Esophagus squamous epithelium (tissue), 5 donors: ENCODE measurements at places on chromosomes 2 and 18. TPM values are rescaled to one million over a fixed set of nuclear protein-coding genes. Genes with fewer than 3 reads are reported as not detected.

GRCh38 chr18:63253014-63253413, 66.6 kb downstream of the BCL2 start:
- DNase-seq: no peak
- no peaks in the 10 kb centered on the region for H3K27me3 ChIP-seq
- H3K4me1 ChIP-seq: peaks cover 28% of the 10 kb centered on the region
- H3K4me3 ChIP-seq: no peak overlapping the region

- no peak overlapping the region for H3K27ac ChIP-seq
- H3K4me1 ChIP-seq: no peaks in the 10 kb centered on the region
- no peaks in the 10 kb centered on the region for H3K36me3 ChIP-seq
- H3K4me3 ChIP-seq: no peak overlapping the region
These were observed 42.7 kb upstream of the CDH19 start for GRCh38 chr18:66646609-66647008.

GRCh38 chr18:58967751-58968254, 103.1 kb downstream of the ZNF532 start:
- H3K4me3 ChIP-seq: no peak overlapping the region
- H3K36me3 ChIP-seq: no peaks in the 10 kb centered on the region
- H3K4me1 ChIP-seq: peaks cover 10% of the 10 kb centered on the region
- no peaks in the 10 kb centered on the region for H3K27me3 ChIP-seq

DNA sequence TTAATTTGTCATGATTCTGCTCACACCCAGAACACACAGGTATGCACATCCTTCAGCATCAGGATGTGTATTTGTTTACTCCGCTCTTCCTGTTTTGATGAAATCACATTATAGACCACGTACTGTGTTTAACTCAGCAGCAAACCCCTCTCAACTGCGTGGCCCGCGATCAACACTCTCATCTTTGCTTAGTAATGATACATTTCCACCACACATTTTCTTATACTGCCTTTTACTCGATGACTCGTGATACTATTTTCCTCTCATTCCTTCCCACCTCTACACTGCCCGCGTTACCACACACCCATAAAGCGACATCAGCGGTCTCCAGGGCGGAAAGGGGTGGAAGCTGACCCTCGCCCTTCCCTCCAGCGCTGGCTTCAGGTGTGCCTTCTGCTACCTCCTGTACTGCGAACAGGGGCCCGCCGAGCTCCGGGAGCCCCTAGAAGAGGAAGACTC, 1.3 kb downstream of the NETO1 start:
- H3K4me1 ChIP-seq: peaks cover 6% of the 10 kb centered on the region
- no peak overlapping the region for H3K4me3 ChIP-seq
- no peaks in the 10 kb centered on the region for H3K36me3 ChIP-seq
- no peak overlapping the region for H3K27ac ChIP-seq
- DNase-seq: no peak
- no peaks in the 10 kb centered on the region for H3K27me3 ChIP-seq

GRCh38 chr2:81672923-81673322, 1368.4 kb upstream of the LRRTM1 start:
- no peak for DNase-seq
- H3K4me3 ChIP-seq: no peak overlapping the region
- H3K27ac ChIP-seq: no peak overlapping the region
- no peaks in the 10 kb centered on the region for H3K27me3 ChIP-seq
- no peaks in the 10 kb centered on the region for H3K4me1 ChIP-seq
- H3K36me3 ChIP-seq: no peaks in the 10 kb centered on the region

DNA sequence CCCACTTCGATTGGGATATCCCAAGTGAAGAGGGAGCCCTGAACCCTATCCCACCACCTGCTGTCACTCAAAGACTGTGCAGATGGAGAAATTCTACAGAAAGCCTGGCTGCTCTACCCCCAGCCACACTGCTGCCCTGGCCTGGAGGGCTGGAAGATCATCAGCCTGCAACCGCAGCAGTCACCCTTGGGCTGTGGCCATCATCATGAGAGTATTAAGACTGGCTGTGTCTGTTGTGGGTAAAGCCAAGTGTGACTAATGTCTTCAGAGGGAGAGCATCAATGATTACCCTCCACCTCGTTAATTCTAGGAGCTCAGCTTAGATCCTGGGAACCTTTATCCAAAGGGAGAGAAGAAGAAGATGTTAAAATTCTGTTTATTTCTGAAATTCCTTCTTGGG, 221.5 kb downstream of the TFCP2L1 start:
- no peaks in the 10 kb centered on the region for H3K36me3 ChIP-seq
- H3K27ac ChIP-seq: no peak overlapping the region
- no peak for DNase-seq
- H3K4me3 ChIP-seq: no peak overlapping the region
- H3K4me1 ChIP-seq: peaks cover 4% of the 10 kb centered on the region

- DNase-seq: no peak
- no peaks in the 10 kb centered on the region for H3K4me1 ChIP-seq
- H3K36me3 ChIP-seq: no peaks in the 10 kb centered on the region
- H3K27me3 ChIP-seq: no peaks in the 10 kb centered on the region
- no peak overlapping the region for H3K4me3 ChIP-seq
- no peak overlapping the region for H3K27ac ChIP-seq
These were observed 96.0 kb downstream of the CDH2 start for GRCh38 chr18:28080876-28081300.

DNA sequence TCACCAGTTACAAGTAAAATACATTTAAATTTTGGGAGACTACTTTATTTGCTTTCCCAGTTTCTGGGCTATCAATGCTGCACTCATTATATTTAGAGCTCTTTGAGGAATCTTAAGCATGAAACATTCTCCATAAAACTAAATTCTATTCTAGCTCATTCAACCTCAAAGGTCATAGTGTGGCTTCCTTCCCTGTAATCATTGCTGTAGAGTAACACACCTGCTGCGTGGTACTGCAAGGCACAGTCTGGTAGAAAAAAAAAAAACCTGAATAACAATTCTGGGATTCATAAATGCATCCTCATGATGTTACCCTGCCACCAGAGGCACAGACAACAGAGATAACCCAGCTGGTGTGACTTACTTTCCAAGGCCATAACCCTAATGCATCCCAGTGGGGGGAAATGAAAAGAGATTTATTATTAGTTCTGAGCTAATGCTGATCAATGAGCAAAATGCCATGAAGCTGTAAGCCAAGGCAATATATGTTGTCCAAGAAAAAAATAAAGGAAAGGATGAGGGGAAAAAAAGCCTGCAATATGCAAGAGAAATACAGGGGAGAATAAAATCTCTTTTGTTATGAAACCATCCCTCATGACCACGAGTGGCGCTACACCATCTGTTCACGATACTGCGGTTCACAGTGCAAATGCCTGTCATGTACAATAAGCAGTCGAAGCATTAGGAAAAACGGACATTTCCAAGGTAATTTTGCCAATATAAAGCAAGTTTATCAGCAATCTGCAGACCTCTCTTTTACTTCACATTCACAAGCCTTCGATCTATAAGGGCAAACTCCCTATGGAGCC, 1481.6 kb upstream of the PIK3C3 start:
- H3K4me1 ChIP-seq: no peaks in the 10 kb centered on the region
- H3K27ac ChIP-seq: no peak overlapping the region
- H3K36me3 ChIP-seq: no peaks in the 10 kb centered on the region
- no peaks in the 10 kb centered on the region for H3K27me3 ChIP-seq
- H3K4me3 ChIP-seq: no peak overlapping the region
- DNase-seq: no peak

DNA sequence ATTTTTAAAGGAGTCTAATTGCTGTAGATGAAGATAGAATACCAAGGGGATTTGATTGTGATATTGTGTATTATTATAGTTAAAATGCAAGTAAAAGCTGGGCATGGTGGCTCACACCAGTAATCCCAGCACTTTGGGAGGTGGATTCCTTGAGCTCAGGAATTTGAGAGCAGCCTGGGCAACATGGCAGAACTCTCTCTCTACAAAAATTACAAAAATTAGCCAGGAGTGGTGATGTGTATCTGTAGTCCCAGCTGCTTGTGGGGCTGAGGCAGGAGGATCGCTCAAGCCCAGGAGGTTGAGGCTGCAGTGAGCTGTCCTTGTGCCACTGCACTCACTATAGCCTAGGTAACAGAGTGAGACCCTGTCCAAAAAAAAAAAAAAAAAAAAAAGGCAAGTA, 687.0 kb downstream of the NUP35 start:
- no peak for DNase-seq
- H3K36me3 ChIP-seq: no peaks in the 10 kb centered on the region
- H3K4me1 ChIP-seq: no peaks in the 10 kb centered on the region
- H3K4me3 ChIP-seq: no peak overlapping the region

DNA sequence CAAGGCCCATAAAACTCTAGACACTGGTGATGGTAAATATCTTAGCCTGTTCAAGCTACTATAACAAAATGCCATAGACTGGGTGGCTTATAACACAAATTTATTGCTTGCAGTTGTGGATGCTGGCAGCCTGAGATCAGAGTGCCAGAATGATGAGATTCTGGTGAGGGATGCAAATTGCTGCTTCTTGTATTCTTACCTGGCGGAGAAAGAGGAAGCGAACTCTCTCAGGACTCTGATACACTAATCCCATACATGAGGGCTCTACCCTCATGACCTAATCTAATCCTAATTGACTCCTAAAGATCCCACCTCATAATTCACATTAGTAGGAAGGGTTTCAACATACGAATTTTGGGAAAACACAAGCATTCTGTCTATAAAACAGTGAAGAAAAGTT, 4.6 kb upstream of the IER3IP1 start:
- peaks cover 5% of the 10 kb centered on the region for H3K4me1 ChIP-seq
- DNase-seq: no peak
- no peaks in the 10 kb centered on the region for H3K27me3 ChIP-seq
- H3K4me3 ChIP-seq: no peak overlapping the region
- H3K27ac ChIP-seq: no peak overlapping the region
- no peaks in the 10 kb centered on the region for H3K36me3 ChIP-seq

GRCh38 chr2:68643011-68643873, at the start of gene PROKR1:
PROKR1 (plus strand) TSS chr2:68643579; CDS start chr2:68645822, 2,243 bp downstream.
- H3K27ac ChIP-seq: no peak within 1 kb of the TSS
- H3K4me1 ChIP-seq: peaks cover 16% of the 10 kb centered on the region
- DNase-seq: no peak
- H3K27me3 ChIP-seq: no peaks in the 10 kb centered on the region
- H3K4me3 ChIP-seq: peak within 1 kb of the TSS; percentile 54

- peaks cover 34% of the 10 kb centered on the region for H3K4me1 ChIP-seq
- no peak for DNase-seq
- H3K27ac ChIP-seq: no peak overlapping the region
- H3K36me3 ChIP-seq: peaks cover 13% of the 10 kb centered on the region
- no peak overlapping the region for H3K4me3 ChIP-seq
These were observed 2.0 kb upstream of the C2orf68 start for GRCh38 chr2:85613717-85614515.

- DNase-seq: no peak
- H3K4me3 ChIP-seq: no peak overlapping the region
- H3K4me1 ChIP-seq: no peaks in the 10 kb centered on the region
- no peak overlapping the region for H3K27ac ChIP-seq
These were observed 59.5 kb downstream of the R3HDM1 start for GRCh38 chr2:135590619-135591260.

DNA sequence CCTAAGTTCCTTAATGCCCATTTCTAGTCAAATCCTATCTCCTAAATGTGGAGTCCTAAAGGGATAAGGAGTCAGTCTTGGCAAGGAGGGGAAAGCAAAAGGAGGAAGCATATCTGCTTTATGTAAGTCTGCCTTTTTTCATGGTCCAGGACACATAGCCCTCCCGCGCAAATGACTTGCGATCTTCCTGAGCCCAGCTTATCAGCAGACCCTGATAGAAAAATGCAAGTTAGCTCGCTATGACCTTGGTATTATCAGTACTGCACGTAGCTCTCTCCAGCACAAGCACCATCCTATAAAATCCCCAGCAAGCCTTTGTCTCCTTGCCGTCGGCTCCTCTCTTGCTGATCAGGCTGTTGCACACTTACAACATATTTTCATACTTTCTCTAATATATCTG, 281.4 kb upstream of the KCNH7 start:
- H3K36me3 ChIP-seq: no peaks in the 10 kb centered on the region
- H3K4me3 ChIP-seq: no peak overlapping the region
- no peak for DNase-seq
- H3K27ac ChIP-seq: no peak overlapping the region
- H3K4me1 ChIP-seq: no peaks in the 10 kb centered on the region

- no peaks in the 10 kb centered on the region for H3K27me3 ChIP-seq
- H3K27ac ChIP-seq: peak overlapping the region; percentile 92
- no peaks in the 10 kb centered on the region for H3K36me3 ChIP-seq
- DNase-seq: no peak
These were observed 68.3 kb downstream of the TNS1 start for GRCh38 chr2:217934321-217935131.

DNA sequence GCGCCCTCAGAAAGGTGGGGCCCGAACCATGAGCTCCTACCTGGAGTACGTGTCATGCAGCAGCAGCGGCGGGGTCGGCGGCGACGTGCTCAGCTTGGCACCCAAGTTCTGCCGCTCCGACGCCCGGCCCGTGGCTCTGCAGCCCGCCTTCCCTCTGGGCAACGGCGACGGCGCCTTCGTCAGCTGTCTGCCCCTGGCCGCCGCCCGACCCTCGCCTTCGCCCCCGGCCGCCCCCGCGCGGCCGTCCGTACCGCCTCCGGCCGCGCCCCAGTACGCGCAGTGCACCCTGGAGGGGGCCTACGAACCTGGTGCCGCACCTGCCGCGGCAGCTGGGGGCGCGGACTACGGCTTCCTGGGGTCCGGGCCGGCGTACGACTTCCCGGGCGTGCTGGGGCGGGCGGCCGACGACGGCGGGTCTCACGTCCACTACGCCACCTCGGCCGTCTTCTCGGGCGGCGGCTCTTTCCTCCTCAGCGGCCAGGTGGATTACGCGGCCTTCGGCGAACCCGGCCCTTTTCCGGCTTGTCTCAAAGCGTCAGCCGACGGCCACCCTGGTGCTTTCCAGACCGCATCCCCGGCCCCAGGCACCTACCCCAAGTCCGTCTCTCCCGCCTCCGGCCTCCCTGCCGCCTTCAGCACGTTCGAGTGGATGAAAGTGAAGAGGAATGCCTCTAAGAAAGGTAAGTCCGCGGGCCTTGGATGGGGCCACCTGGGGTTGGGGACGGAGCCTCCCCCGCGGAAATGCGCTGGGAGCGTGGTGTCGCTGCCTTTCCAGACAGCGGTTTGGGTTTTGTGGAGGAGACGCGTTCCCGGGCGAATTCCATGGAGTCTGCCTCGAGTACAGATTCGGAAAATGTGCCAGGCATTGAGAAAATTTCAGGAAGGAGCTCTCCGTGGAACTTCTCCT, 559 bp downstream of the HOXD1 start:
- no peaks in the 10 kb centered on the region for H3K36me3 ChIP-seq
- peak overlapping the region; percentile 68 for H3K27ac ChIP-seq
- peaks cover 30% of the 10 kb centered on the region for H3K4me1 ChIP-seq
- H3K27me3 ChIP-seq: peaks cover 21% of the 10 kb centered on the region
- H3K4me3 ChIP-seq: peak overlapping the region; percentile 41

- H3K27ac ChIP-seq: peak overlapping the region; percentile 64
- H3K27me3 ChIP-seq: no peaks in the 10 kb centered on the region
- peaks cover 51% of the 10 kb centered on the region for H3K4me1 ChIP-seq
- no peak for DNase-seq
These were observed 204.0 kb upstream of the ID2 start for GRCh38 chr2:8477552-8478470.

GRCh38 chr2:215571689-215572088, 135.8 kb upstream of the FN1 start:
- no peak overlapping the region for H3K27ac ChIP-seq
- H3K27me3 ChIP-seq: no peaks in the 10 kb centered on the region
- no peak for DNase-seq
- no peaks in the 10 kb centered on the region for H3K36me3 ChIP-seq

GRCh38 chr2:217795067-217795466, 207.7 kb downstream of the TNS1 start:
- no peak overlapping the region for H3K4me3 ChIP-seq
- H3K27me3 ChIP-seq: no peaks in the 10 kb centered on the region
- no peak overlapping the region for H3K27ac ChIP-seq
- no peaks in the 10 kb centered on the region for H3K36me3 ChIP-seq
- peaks cover 6% of the 10 kb centered on the region for H3K4me1 ChIP-seq

NPPC gene
- 0.49 TPM for total RNA-seq

KHK gene
- 1.9 TPM for total RNA-seq

REG1B gene
- not detected for total RNA-seq

ICOS gene
- not detected for total RNA-seq

ARL5A gene
- total RNA-seq: 81.5 TPM

POTEJ gene
- total RNA-seq: not detected
